ENCODE measurements at places on chromosomes 11 and 22.
A peak's percentile ranks its signal among the peaks of the same experiment; 100 is the strongest.

- no peak for DNase-seq
Measured at GRCh38 chr11:85810521-85810870, 445 bp downstream of the SYTL2 start.

DNA sequence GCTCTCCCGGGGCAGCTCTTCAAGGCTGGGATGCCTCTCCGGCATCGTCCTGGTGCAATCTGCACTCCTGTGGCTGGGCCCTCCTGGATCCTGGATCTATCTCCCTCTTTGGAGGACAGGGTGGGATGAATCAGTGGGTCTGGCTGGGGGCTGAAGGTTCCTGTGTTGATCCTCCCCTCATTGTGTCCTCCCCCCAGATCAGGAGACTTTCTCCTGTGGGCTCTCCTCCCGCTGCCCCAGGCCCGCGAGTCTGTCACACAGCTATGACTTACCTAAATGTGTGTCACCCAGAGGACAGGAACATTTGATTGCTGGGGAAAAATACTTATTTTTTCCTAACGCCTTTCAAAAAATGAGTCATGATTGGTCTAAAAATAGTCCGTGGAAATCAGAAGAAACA, 106.8 kb upstream of the NECTIN1 start:
- no peak for DNase-seq

- no peak for DNase-seq
Measured at GRCh38 chr11:76835036-76835435, 25.7 kb upstream of the ACER3 start.

DNA sequence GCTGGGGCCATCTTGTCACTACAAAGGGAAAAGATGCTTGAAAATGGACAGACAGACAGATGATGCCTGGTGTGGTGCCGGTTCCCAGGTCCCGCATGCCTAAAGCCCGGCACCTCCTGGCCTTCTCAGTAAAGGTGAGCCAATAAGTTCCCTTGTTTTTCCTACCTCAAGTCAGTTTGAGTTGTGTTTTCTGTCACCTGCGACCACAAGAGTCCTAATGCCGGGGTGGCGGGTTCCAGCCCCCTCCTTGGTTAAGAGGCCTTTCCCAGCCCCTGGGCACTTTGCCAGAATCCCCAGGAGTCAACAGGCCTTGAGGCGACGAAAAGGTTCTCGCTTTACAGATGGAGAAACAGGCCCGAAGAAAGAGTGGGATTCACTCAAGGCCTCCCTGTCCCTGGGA, 9.0 kb downstream of the FGF19 start:
- no peak for DNase-seq

- DNase-seq = no peak
Measured at GRCh38 chr22:42313204-42313603, 42.8 kb upstream of the TCF20 start.

- no peak for DNase-seq
Measured at GRCh38 chr11:40030867-40031266, 1428.6 kb downstream of the LRRC4C start.

DNA sequence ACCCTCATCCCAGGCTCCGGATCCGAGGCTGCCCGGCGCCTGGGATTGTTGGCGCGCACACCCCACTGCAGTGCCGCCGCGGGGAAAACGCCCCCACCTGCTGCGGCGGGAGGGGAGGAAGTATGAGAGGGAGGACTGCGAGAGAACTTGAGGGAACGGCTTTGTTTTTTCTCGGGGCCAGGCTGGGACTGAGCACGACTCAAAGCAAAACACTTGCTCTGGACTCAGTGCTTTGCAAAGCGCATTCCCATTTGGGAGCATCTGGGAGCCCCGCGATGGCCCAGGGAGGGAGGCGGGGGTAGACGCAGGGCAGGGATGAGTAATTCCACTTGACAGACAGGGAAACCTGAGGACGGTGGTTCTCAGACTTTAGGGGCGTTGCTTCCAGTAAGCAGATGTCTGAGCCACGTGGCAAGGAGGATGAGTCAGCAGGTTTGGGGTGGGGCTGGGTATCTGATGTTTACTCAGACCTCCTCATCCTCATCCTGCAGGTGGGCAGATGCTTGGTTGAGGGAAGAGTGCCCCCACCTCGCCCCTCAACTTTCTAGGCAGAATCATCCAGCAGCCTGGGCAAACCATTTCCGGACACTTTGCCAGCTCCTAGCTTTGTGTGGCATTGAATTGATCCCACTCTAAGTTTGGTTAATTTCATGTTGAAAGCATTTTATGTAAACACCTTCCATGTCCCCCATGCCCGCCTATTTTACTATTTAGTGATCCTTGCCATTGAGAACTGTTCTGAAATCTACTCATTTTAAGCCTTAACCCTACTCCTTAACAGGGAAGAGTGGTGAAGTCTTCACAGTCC, 1.5 kb downstream of the MIAT start:
- peak; percentile 40 for DNase-seq

All from NCI-H774 (cell line).